ENCODE measurements at places on chromosomes 5 and 9.
A peak's percentile ranks its signal among the peaks of the same experiment; 100 is the strongest.

- no peak for DNase-seq
Observed at GRCh38 chr9:124621371-124622328, 114.5 kb upstream of the NR5A1 start.

DNA sequence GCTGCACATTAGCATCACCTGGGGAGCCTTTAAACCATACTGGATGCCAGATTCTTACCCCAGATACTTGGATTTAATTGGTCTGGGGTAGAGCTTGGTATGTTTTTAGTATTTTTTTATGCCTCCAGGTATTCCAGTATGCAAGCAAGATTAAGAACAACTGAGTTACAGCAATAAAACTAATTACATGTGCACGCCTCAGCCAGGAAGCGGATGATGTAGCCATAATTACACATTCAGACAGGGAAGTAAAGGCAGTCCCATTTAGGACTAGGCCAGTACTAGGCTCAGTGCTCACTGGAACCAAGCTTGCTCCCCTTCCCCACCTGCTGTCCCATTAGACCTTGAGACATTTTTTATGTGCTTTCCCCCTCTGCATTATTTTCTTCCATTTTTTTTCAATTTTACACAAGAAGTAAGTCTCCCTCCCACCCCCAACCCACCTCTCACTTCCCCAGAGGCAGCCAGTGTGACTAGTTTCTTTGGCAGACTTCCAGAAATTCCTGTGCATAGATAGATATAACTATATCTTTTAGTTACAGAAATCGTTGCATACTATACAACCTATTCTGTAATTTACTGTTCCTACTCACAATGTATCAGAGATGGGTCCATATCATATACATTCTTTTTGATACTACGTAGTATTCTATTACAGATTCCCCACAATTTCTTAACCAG, 7.1 kb upstream of the GNAQ start:
- peak; percentile 70 for DNase-seq

DNA sequence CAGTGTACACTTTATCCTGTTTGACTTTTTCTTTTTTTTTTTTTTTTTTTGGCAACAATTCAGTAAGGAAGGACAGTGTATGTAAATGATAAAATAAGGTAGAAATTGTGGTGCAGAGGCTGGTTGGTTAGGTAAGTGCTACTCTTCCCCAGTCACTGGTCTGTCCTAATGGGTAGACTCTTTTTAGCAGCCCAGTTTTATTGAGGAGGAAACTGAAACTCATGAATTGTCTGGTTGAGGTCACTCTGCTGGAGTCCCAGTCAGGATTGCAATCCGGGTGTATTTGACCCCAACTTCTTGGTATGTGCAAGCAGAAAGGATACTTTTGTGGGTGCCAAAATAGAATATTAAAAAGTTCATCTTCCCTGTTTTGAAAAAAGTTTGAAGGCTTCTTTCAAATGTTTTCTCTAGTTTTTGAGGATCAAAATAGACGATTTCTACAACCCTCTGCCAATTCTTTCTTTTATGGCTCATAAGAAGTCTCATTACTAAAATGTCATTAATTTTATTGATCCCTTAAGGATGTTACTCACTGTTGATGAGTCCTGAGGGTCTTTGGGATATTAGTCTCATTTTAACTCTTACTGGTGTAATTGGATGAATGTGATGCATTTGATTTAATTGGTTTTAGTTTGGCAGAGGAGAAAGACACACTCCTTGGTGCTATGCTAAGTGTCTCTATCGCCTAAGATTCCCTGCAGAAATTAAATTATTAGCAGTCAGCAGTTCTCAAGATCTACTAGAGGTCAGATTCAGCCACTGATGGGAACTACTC, 171.9 kb downstream of the KDM4C start:
- DNase-seq, result no peak

- no peak for DNase-seq
Observed at GRCh38 chr9:9771314-9771713, 841.5 kb downstream of the PTPRD start.

GRCh38 chr5:36529142-36529541, 77.3 kb upstream of the SLC1A3 start:
- peak; percentile 62 for DNase-seq

DNA sequence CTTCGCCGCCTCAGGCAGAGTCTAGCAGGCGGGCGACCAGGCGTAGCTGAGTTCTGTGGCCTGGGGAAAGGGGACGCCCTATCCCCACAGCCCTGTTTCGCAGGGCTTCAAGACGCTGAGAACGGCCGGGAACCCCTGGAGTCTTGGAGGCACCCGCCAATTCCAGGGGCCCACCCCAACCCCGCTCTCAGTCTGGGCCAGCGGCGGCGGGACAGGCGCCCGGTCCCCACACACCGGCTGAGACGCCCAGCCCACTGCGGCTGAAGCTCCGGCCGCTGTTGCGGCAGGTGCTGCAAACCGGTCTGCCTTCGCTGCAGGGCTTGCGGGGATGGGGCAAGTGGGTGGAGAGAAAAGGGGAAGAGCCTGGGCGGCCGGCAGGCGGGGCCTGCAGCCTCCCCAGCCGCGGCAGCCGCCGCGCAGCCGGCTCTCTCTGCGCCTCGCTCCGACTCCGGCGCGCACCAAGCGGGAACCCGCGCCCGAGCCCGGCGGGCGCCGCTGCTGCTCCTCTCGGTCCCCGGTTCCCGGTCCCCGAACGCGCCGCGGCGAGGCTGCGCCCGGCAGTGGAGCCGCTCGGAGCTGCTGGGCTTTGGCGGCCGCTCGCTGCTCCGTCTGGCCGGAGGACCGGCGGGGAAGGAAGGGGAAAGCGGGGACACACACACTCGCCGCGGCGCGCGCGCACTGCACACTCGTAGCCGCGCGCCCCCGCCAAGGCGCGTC, at the start of gene PIP5K1B:
TSS of gene PIP5K1B (plus strand) at position 427 of the 717 bp plus-strand sequence. CDS start 117,375 bp downstream, outside the sequence.
- peak; percentile 70 for DNase-seq

DNA sequence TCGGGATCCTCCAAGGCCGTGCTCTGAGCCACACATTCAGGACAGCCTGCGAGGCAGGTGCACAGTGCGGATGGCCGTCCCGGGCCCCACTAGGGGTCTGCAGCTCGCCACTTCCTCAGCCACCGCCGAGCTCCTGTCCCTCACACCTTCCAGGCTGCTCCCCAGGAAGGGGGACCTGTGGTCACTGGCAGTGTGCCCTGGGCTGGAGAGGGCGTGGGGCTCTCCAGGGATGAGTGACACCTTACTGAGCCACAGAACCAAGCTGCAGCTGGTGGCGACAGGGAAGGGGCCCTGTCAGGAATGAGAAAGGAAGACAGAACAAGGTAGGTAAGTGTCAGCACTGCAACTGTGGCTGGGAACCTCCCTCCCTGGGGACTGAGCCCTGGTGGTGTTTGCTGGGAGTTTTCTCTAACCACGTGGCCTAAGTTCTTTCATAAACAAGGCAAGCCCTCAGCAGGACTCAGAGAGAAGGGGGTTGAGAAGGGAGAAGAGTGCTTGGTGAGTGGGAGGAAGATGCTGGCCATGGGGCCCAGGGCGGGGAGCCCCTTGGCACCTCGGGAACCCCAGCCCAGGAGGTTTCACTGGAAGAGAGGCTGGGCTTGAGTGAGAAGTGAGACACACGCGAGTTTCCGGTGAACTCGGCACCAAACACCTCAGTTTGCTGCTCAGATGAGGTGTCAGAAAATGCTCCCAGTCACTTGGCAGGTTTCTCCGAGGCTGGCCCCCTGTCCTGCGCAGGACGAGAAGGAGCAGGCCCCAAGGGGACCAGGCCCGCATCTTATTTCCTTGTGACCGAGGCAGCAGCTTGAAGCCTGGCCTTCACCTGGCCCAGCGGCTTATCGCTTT, 5.2 kb downstream of the IL13 start:
- no peak for DNase-seq

DNA sequence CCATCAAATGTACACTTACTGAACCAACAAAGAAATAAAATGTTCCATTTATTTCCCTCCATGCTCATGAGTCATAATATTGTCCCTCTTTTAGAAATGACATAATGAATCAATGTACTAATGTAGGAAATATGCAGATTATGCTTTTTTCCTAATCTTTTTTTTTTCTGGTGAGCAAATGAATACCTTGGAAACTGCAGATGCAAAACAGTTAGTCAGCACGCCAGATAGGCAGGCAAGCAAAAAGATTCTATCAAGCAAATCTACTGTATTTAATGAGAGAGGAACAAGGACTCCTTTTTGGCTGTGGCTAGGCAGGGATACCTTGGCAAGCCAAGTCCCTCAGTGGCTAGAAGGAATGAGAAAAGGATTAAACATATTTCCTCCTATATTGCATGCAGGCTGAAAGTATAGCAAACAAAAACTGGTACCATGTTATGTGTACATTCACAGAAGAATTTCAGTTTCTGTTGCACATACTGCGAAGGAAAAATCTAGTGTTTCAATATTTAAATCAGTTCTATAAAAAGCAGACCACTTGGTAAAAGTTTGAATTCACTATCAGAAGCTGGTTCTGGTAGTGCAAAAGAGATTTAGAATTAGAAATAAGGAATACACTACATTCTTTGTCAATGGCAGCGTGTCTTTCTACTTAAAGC, 605.4 kb downstream of the TLE1 start:
- DNase-seq, result no peak

- DNase-seq, result no peak
Observed at GRCh38 chr5:138911441-138911840, 36.3 kb upstream of the LRRTM2 start.

DNA sequence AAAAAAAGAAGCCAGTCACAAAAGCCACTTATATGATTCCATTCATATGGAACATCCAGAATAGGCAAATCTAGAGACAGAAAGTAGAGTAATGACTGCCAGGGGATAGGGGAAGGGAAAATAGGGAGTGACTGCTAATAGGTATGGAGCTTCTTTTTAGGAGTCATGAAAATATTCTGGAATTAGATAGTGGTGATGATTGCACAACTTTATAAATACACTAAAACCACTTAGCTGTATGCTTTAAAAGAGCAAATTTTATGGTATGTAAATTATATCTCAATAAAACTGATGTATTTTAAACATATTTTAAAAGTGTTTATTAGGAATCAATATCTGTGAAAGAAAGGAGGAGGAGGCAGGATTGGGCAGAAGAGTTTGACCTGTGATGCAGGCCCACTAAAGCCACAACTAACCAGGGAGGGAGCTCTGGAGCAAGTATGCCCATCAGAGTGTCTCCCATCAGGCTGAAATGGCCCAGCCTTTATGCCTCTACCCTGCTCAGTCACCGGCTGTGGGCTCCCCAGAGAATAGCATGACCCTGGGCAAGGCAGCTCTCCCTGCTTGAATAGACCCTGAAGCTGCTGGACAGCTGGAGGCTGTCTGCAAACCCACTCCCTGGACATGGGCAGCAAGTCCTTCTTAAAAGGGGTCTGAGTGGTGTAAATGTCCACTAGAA, 96.0 kb upstream of the SLC44A1 start:
- no peak for DNase-seq

- DNase-seq, result no peak
Observed at GRCh38 chr5:141547488-141547887, 58.6 kb downstream of the PCDHGC5 start.

GRCh38 chr9:79946712-79947111, 374.9 kb downstream of the TLE4 start:
- DNase-seq, result no peak

- no peak for DNase-seq
Observed at GRCh38 chr9:445033-445432, 230.4 kb downstream of the DOCK8 start.

DNA sequence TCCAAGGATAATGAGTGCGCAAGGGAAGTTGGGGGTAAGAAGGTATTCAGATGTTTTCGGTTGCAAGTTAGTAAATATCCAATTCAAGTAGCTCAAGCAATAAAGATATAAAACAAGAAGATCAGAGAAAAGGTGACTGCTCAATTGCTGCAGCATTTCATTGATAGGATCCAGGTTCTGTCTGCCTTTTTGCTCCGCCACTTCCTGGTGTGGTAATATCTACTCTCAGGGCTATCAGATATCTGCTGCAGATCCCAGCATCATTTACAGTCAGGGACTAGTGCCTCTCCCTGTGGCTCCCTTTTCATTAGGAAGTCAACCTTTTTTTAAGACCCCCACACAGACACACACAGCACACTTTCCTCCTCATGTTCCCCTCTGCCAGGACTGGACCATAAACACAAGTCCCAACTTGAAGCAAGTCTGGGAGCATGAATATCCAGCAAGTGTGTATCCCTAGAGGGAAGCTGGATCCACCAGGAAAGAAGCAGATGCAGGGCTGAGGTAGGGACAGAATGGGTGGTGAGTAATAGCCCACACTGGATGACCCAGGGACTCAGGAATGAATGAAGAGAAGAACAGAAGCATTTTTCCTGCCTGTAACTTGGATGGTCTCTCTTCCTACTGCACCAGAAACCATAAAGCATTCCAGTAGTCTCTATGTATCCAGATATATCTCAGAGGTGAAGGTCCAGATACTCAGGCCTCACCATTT, 53.7 kb downstream of the ZNF622 start:
- DNase-seq, result no peak

GRCh38 chr9:73515216-73515615, 363.6 kb downstream of the ANXA1 start:
- DNase-seq, result no peak

- DNase-seq, result peak; percentile 6
Observed at GRCh38 chr9:121735793-121736770, 84.6 kb downstream of the DAB2IP start.

DNA sequence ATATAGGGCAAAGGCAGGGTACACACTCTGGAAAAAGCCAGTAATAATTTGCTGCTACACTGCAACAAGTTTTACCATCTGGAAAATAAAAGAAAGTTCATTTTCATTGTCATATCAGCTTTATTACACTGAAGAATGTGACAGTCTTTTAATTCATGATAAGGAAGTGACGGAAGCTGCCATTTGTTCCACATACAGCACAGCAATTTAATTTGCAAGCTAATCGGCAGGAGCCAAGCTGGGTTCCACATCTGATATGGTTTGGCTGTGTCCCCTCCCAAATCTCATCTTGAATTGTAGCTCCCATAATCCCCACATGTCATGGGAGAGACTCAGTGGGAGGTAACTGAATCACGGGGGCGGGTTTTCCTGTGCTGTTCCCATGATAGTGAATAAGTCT, 16.5 kb downstream of the PRELID2 start:
- DNase-seq, result peak; percentile 14

GRCh38 chr5:39151745-39152144, 67.6 kb downstream of the FYB1 start:
- DNase-seq, result peak; percentile 60

DNA sequence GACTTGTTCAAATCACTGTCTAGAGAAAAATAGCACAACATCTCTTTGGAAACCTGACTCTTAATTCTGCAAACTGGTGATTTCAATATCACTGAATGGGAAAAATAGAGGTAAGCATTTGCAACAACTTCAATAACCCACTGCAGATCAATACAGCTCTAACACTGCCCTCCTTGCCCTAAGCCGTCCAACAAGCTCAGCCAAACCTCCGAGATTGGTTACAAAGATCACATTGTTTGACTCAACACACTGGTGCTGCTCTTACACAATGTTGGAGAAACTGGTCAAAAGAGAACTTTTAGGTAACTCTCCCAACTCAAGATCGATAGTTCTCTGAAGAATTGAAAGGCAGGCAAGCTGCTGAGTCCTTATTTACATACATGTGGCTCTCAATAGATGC, 150.4 kb downstream of the SPOCK1 start:
- no peak for DNase-seq

Measured in inflammatory macrophage (primary cell).